ENCODE measurements at places on chromosomes 3 and 15.

- no peaks in the 10 kb centered on the region for H3K36me3 ChIP-seq
- H3K4me1 ChIP-seq, result no peaks in the 10 kb centered on the region
- H3K27ac ChIP-seq, result no peak overlapping the region
- no peak overlapping the region for H3K4me3 ChIP-seq
Measured at GRCh38 chr3:10228248-10228950, 19.9 kb upstream of the TATDN2 start.

DNA sequence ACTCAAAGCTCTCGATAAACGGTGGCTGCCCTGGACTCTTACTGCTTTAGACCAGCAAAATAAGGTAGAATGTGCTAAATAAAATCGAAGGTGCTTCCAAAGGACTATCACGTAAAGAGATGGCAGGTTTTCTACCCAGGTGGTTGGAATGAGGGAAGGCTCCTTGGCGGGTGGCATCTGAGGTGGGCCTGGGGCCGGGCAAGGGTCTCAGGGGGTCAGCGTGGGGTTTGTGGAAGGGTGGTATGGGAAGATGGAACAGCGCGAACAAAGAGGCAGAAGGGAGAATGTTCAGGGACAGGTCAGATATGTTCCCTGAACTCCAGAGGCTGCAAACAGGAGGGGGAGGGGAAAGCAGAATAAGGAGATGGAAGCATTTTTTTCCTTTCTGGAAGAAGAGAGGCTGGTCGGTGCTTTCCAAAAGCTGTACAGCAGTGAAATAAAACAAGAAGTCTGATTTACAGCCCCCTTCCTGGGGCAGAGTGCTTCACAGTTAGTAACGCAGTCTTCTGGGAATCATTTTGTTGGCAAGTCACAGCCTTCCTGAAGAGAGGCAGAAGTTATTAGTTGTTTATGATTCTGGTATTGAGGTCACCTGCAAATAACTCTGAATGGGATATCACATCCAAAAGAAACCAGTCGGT is 58.3 kb upstream of the ATG7 start:
- H3K4me3 ChIP-seq, result no peak overlapping the region
- DNase-seq, result no peak
- H3K27me3 ChIP-seq, result no peaks in the 10 kb centered on the region
- no peak overlapping the region for H3K27ac ChIP-seq

DNA sequence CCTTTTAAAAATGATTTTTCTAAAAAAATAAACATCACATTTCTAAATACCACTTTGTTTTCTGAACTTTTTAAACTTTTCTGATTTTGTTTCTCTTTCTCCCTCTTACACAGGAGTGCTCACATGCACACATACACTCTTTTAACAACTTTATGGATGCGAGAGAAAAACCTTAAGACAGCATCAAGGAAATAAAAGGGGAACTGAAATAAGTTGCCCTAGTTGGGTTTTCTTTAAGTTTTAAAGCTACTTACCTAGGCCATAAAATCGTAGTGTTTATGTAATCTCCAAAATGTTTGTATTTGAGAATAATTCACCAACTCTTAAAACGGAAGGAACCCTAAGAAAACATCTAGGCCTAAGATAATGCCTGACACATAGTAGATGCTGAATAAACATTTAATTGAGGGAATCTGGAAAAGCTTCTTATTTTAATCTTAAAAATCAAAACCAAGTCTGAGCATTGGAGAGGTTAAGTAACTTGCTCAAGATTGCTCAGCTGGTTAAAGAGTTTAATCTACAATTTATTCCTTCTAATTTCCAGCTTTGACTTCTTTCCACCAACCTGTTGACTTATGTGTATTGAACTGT is 1.2 kb upstream of the BBX start:
- no peak overlapping the region for H3K4me3 ChIP-seq
- peaks cover 1% of the 10 kb centered on the region for H3K36me3 ChIP-seq
- no peaks in the 10 kb centered on the region for H3K27me3 ChIP-seq
- H3K27ac ChIP-seq, result no peak overlapping the region
- H3K4me1 ChIP-seq, result peaks cover 1% of the 10 kb centered on the region

GRCh38 chr3:60716573-60716972 is 534.7 kb downstream of the FHIT start:
- no peak overlapping the region for H3K4me3 ChIP-seq
- H3K27ac ChIP-seq, result no peak overlapping the region
- no peaks in the 10 kb centered on the region for H3K4me1 ChIP-seq
- DNase-seq, result no peak

- H3K4me1 ChIP-seq, result peaks cover 4% of the 10 kb centered on the region
- no peak overlapping the region for H3K27ac ChIP-seq
- H3K36me3 ChIP-seq, result no peaks in the 10 kb centered on the region
Measured at GRCh38 chr3:46209053-46209452, 940 bp upstream of the CCR1 start.

DNA sequence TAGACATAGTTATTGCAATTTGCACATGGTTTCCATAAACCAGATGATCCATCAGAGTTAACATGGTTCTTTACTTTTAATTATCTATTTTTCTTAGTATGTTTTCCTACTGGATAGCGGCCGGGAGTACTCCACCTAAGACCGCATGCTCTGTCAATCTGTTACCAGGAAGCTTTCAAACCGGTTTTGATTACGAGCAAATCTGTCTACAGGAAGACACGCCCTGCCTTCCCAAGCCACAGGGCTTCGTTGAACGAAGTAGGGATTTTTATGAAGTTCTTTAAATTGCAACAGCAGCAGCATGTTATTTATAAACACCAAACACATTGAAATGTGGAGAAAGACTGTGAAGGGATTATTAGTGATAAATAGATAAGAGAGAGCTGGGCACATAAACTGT is 283.3 kb upstream of the ROBO2 start:
- peaks cover 8% of the 10 kb centered on the region for H3K4me1 ChIP-seq
- no peak overlapping the region for H3K4me3 ChIP-seq
- H3K36me3 ChIP-seq, result no peaks in the 10 kb centered on the region
- DNase-seq, result no peak
- no peak overlapping the region for H3K27ac ChIP-seq
- no peaks in the 10 kb centered on the region for H3K27me3 ChIP-seq

GRCh38 chr15:57320631-57321220 is 55.6 kb upstream of the CGNL1 start:
- peaks cover 18% of the 10 kb centered on the region for H3K4me1 ChIP-seq
- no peak overlapping the region for H3K4me3 ChIP-seq
- DNase-seq, result no peak

GRCh38 chr3:113240841-113241240 is 29.5 kb downstream of the BOC start:
- H3K4me1 ChIP-seq, result peaks cover 48% of the 10 kb centered on the region
- no peak overlapping the region for H3K27ac ChIP-seq

GRCh38 chr3:171145798-171146197 is 119.3 kb upstream of the SLC2A2 start:
- no peak for DNase-seq
- no peaks in the 10 kb centered on the region for H3K27me3 ChIP-seq
- H3K4me3 ChIP-seq, result no peak overlapping the region
- no peak overlapping the region for H3K27ac ChIP-seq
- H3K36me3 ChIP-seq, result no peaks in the 10 kb centered on the region
- no peaks in the 10 kb centered on the region for H3K4me1 ChIP-seq

DNA sequence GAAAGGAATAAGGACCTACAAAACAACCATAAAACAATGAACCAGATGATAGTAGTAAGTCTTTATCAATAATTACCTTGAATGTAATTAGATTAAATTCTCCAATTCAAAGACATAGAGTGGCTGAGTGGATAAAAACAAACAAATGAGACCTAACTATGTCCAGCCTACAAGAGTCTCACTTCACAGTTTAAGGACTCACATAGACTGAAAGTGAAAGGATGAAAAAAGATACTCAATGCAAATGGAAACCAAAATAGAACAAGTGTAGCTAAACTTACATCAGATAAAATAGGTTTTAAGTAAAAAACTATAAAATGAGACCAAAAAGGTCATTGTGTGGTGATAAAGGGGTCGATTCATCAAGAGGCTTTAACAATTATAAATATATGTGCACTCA is 21.9 kb upstream of the NR1I2 start:
- no peaks in the 10 kb centered on the region for H3K27me3 ChIP-seq
- no peak overlapping the region for H3K27ac ChIP-seq
- H3K36me3 ChIP-seq, result peaks cover 7% of the 10 kb centered on the region
- H3K4me3 ChIP-seq, result no peak overlapping the region
- no peak for DNase-seq
- no peaks in the 10 kb centered on the region for H3K4me1 ChIP-seq

DNA sequence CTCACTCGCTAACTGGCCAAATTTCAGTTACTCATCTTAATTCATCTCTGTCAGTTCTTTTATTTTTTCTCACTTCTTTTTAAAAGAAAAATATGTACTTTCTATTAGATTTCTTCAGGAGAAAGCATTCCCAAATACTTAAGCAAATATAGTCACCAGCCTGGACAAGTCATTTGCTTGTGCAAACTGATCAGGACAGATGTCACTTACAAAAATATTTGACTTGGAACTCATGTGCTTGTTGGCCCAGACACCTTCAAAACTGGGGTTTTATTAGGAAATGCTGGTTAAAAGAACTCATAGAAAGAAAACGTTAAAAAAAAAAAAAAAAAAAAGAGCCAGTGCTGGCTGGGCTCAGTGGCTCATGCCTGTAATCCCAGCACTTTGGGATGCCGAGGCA is 31.3 kb upstream of the FOXP1 start:
- no peak overlapping the region for H3K27ac ChIP-seq
- H3K36me3 ChIP-seq, result no peaks in the 10 kb centered on the region
- DNase-seq, result no peak
- no peaks in the 10 kb centered on the region for H3K4me1 ChIP-seq
- H3K27me3 ChIP-seq, result no peaks in the 10 kb centered on the region

DNA sequence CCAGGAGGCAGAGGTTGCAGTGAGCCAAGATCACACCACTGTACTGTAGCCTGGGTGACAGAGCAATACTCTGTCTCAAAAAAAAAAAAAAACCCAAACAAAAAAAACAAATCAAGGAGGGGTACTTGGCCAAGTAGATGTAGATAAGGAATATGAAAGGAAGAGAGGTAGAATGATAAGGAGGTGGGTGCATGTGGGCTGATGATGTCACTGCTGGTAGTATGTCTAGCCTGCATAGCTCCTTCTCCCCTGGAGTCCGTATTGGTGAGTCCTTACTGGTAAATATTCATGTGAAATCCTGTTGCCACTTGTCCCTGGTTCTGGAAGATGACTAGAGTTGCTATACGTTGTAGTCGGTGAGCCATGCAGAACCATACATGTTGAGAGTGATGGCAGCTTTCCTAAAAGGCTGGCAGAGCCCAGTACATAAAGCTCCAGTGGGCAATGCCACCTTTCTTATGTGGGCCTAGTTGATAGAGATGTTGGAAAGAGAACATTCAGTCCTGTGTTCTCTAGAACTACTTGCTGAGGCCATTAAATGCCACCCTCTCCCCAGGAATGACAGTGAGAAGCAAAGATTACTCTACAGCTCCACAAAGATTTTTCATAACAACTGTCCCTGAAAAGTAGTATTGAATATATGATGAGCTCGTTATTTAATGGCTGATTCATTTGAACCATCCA is 11.0 kb downstream of the KAT2B start:
- peaks cover 22% of the 10 kb centered on the region for H3K4me1 ChIP-seq
- no peaks in the 10 kb centered on the region for H3K36me3 ChIP-seq
- no peak for DNase-seq
- no peak overlapping the region for H3K27ac ChIP-seq

DNA sequence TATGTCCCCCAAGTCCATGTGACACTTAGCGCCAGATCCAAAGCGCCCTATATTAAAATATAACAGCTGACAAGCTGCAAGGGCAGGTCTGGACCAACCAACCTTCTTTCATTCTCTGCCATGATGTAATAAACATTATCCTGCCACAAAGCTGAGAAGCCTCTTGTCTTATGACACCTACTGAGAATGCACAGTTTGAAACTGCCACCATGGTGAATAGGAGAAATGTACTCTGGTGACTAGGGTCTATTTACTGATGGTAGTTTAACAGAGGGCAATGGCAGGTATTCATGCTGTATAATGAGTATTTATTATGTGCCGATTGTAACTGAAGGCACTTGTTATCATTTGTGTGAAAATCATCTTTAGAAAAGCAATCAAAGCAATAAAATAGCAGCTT is 634.0 kb downstream of the OTOL1 start:
- no peak overlapping the region for H3K27ac ChIP-seq
- DNase-seq, result no peak
- H3K4me3 ChIP-seq, result no peak overlapping the region
- H3K4me1 ChIP-seq, result peaks cover 5% of the 10 kb centered on the region
- H3K36me3 ChIP-seq, result no peaks in the 10 kb centered on the region

- no peak for DNase-seq
- H3K4me3 ChIP-seq, result no peak overlapping the region
- H3K36me3 ChIP-seq, result no peaks in the 10 kb centered on the region
- H3K27me3 ChIP-seq, result no peaks in the 10 kb centered on the region
- peaks cover under 1% of the 10 kb centered on the region for H3K4me1 ChIP-seq
Measured at GRCh38 chr3:31525532-31525931, 7.2 kb upstream of the STT3B start.

GRCh38 chr3:184322731-184323487 is 8.5 kb downstream of the EIF4G1 start:
- H3K4me3 ChIP-seq, result no peak overlapping the region
- no peaks in the 10 kb centered on the region for H3K36me3 ChIP-seq
- H3K27me3 ChIP-seq, result no peaks in the 10 kb centered on the region
- H3K4me1 ChIP-seq, result no peaks in the 10 kb centered on the region
- DNase-seq, result no peak

DNA sequence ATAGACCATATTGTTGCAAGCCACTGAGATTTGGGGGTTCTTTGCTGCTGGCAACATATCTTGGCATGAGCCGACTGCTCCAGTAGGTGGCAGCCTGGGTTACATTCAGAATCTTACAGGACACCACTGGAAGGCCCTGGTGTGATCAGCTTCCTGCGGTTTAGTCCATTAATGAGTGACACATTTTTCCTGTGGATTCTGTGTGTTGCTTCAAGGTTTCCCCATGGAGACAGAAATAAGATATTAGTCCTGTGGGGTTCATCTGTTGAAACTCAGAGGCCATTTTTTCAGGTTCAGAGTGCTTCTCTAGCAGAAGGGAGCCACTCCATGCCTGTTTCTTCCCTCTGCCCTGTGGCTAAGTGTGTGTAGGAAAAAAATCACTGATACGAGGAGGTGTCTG is 116.2 kb downstream of the MFSD1 start:
- peak; percentile 79 for DNase-seq
- no peaks in the 10 kb centered on the region for H3K4me1 ChIP-seq
- no peak overlapping the region for H3K27ac ChIP-seq
- H3K36me3 ChIP-seq, result no peaks in the 10 kb centered on the region
- H3K4me3 ChIP-seq, result no peak overlapping the region

DNA sequence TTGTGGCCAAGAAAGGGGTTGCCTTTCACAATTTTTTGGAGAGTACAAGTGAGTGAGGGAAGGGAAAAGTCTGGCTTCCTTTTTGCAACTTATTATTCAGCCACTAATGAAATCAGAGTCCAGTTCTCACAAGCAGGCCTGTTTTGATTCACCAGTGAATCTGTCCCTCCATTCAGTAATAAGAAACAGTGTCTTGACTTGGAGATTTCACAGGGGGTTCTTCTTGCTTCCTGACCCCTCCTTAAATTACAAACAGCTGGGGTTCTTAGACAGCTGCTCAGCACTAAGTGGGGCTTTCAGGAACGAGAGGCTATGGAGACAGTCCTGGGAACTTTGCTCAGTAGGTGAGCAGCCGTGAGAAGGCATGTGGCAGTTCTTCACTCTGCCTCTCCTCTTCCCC is 24.5 kb downstream of the SEMA3G start:
- H3K4me3 ChIP-seq, result no peak overlapping the region
- no peak overlapping the region for H3K27ac ChIP-seq
- H3K36me3 ChIP-seq, result no peaks in the 10 kb centered on the region
- no peaks in the 10 kb centered on the region for H3K27me3 ChIP-seq
- DNase-seq, result no peak
